ENCODE measurements at places on chromosomes 12 and 14.
A peak's percentile ranks its signal among the peaks of the same experiment; 100 is the strongest.

DNA sequence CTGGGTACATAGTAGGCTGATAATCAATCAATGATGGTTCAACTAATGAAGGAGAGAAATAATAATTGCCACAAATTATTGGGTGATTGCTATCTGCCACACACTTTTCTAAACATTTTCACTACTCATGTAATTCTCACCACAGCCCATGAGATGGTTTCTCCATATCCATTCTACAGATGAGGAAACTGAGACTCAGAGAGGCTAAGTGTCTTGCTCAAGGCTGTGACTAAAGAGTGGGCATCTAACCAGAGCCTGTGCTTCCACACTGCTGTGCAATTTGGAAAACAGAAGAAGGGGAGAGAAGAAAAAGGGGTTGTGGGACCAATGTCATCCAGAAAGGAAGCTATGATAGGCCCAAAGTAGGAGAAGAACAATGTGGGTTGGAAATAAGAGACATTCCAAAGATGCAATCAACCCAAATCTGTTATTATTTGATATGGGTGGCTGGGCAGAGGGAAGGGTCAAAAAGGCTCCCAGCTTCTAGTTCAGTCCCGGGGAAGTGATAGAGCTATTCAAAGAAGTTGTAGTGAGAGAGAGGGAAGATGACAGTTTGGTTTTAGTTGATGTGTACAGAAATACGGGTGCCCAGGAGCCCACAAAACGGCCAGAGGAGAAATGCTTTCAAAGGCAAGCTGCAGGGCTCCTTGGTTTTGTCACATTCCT lies 483 bp upstream of the NR1H4 start:
- DNase-seq, result no peak

DNA sequence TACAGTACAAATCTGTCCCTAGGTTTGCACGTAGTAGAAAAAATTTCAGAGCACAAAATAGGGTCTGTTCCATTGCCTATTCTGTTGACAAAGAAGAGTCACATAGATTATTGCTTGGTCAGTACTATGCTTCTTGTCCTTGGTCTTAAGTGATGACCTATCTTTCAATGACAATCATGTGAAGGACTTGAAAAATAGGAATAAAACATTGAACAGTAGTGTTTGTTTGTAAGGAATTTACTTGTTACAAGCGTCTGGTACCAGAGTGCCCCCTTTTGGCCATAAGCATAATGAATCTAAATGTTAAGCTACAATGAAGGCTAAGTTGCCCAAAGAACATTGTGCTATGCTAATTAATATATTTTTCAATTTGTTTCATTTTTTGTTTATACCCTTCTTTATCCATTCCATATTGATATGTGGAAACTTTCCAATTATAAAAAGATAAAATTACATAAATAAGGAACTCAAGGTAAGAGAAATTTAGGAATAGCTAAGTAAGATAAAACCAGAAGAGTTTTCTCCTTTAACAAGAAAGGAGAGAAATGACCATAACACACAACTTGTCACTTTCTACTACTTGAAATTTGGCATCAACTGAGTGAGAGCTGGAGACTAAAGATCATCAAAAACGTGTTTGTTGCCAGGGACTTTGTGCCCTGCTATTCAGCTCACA lies 204.7 kb downstream of the EPS8 start:
- peak; percentile 91 for DNase-seq

- no peak for DNase-seq
Measured at GRCh38 chr12:51866762-51867161, 18.2 kb upstream of the FIGNL2 start.

GRCh38 chr12:49869816-49870500 lies 27.1 kb upstream of the BCDIN3D start:
- DNase-seq, result no peak

- no peak for DNase-seq
Measured at GRCh38 chr12:98823012-98823411, 177.9 kb downstream of the APAF1 start.

DNA sequence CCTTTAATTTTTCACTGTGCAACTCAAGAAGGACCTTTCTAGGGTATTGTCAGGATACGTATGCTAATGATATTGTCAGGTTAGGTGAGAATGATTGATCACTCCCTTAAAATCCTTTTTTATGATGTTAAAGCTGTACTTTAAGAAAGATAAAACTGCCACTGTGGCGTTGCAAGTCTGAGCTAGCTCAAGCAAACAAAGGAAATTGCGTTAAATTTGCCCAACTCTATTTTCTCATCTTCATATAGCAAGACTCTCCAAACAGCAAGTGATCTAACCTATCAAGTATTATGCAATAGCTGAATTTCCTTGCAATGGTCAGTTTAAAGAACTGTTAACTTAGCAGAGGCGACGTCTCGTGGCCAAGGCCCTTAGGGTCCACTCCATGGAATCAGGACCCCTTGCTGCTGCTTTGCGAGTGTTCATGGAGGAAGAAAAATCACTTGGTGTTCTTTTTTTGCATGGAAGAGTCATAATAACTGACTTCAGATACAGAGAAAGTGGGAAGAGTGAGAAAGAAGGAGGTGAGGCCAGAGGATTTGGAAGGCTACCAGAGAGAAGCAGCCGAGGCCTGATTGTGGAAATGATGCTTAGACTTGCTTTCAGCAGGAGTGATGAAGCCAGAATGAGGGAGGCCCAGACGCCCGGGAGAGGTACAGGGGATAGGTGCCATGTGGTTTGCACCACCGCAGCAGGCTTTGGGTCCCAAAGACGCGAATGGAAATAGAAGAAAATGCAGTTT lies 2.5 kb downstream of the TRAF3 start:
- peak; percentile 29 for DNase-seq
